ENCODE measurements at places on chromosomes 2 and 18.

DNA sequence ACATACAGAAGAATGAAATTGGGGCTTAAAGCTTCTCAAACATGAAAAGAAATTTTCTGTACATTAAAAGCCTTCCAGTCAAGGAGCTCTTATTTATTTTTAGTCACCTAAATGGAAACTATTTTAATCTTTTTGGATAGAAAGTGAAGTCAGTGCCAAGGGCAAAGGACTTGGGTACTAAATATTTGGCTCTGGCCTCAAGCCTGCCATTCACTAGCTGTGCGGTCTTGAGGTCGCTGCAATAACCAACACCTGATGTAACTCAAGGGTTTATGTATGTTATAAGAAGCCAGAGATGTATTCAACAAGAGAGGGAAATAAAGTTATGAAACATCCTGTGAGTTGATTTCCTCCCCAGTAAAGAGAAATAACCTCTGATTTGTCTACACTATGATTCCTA is 49.5 kb upstream of the LRATD1 start:
- DNase-seq: no peak

GRCh38 chr2:43217228-43218154 is 8.9 kb downstream of the ZFP36L2 start:
- no peak for DNase-seq

DNA sequence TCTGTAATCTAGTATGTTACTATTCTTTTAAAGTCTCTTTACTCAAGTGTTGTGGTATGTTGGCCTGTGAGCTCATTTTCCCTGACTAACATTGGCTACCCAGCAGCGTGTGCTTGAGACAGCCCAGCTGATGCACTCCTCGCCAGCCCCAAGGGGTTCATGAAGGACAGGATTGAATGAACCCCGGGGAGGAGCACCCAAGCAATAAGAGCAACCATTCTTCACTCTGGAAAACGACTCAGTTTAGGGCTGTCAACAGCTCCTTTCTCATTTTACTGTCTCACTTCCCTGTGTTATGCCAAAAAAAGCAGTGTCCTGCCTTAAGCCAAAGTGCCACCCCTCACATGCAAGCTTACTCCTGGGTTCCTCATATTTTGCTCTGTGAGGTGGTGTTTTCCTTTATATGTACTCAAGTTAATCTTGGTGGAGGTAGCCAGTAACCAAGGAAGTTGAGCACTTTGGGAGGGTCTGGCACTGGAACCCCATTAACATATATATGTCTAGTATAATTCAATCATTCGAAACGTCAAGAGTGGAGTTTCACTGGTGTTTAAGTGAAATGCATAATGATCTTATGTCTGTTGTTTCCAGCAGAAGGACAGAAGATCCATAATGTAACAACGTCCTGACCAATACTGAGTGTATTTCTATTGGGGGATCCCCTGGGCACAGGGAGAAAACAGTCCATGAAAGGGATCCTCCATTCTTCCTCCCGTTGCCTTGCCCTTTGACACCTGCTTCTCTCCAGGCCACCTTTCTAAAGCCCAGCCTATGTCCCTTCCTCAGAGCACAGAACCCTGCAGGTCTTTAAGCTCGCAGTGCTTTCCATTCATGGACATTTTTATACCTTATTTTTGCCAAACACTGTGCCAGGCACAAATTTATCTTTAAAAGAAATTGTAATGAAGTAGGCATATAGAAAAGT is 43.2 kb downstream of the ATIC start:
- DNase-seq: no peak

DNA sequence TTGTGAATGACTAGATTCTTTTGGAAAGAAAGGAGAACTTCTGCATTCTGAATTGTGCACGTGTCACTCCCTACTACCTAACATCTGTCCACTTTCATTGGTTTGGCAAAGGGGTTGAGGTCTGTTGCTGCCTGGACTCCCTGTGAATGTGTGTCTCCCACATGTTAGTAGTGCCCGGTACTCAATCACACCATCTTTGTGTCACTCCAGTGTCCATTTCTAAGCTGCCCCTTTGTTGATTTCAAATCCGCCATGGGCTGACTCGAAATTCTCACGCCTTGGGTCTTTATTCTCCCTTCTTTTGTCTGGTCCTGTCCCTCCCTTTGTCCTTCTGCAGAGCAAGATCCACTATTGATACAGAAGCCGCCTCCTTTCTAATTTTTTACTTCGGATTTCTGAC is 7.5 kb downstream of the DPYSL5 start:
- no peak for DNase-seq

GRCh38 chr2:94762600-94762999 is 108.6 kb upstream of the TEKT4 start:
- DNase-seq: no peak

All from activated CD4-positive, alpha-beta T cell treated with anti-CD3 and anti-CD28 coated beads, Interleukin-2, amount 50 U/mL, for 1 hour (primary cell).